ENCODE measurements at places on chromosomes 13 and 19. TPM values are rescaled to one million over a fixed set of nuclear protein-coding genes. Genes with fewer than 3 reads are reported as not detected.

DNA sequence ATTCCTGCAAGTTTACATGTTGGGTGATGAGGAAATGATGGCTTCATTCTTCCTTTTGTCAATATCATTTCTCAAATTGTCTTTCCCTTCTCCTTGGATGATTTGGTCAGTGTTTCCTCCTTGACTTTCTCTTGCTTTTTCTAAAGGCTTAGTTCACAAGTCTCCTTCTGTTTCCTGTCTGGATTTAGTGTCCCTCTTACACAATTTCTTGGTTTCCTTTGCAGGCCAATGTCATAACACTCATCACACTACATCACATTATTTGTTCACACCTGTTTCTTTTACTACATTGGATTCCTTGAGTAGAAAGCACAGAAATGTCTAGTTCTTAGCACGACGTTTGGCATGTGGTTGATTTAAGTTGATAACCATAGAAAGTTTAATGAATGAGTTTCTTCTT lies 490.7 kb downstream of the TDRD3 start:
- H3K36me3 ChIP-seq, result no peaks in the 10 kb centered on the region
- no peak overlapping the region for H3K4me3 ChIP-seq
- no peaks in the 10 kb centered on the region for H3K4me1 ChIP-seq

Gene KASH5
- total RNA-seq, result not detected

Gene EFNA2
- 8.4 TPM for total RNA-seq

GRCh38 chr13:95003019-95003813 lies 290.9 kb upstream of the SOX21 start:
- H3K4me3 ChIP-seq, result peak overlapping the region; percentile 39
- no peak for DNase-seq
- H3K4me1 ChIP-seq, result peaks cover 4% of the 10 kb centered on the region
- H3K36me3 ChIP-seq, result no peaks in the 10 kb centered on the region
- no peak overlapping the region for H3K27ac ChIP-seq

Measured in astrocyte (in vitro differentiated cells and primary cell).